ENCODE measurements at places on chromosomes 12 and 14. TPM values are rescaled to one million over a fixed set of nuclear protein-coding genes. Genes with fewer than 3 reads are reported as not detected.

ASB2 gene
- 7.4 TPM for total RNA-seq

DNA sequence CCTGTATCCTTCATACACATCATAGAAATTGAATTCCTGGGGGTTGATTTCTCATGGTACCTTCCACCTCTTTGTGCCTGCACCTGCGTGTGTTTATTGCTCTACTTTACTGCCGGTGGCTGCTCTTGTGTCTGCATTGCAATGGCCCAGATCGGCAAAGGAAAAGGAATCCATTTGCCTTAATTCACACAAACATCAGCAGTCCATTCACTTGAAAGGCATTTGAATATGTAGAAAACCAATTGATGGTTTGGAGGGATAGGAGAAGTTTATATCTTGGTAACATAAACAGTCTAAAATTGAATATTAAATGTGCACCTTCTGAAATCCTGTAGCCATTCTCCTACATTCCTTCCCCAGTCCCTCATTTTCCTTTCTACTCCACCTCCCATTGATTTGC lies 74.0 kb downstream of the SNAPC1 start:
- no peak for DNase-seq

- DNase-seq: no peak
Observed at GRCh38 chr12:12590961-12591360, 20.7 kb upstream of the CREBL2 start.

DNA sequence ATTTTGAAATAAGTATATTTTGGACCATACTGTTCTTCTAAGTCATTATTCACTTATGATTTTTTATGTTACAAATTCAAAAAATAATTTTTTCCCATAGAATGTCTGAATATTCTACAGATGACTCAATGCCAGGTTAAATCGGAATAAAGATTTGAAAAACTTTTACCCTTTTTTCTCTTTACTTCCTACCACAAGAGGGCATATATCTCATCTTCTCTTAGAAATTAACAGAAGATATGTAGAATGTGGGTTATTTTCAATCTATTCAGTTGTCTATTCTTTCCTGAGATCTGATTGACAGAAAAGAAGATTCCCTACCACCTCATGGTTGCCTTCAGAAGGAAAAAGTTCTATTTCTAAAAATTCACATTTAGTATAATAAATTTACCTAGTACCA lies 53.0 kb upstream of the KITLG start:
- DNase-seq: no peak

OTX2 gene
- not detected for total RNA-seq

GRCh38 chr12:39161465-39162085 lies 256.2 kb upstream of the CPNE8 start:
- no peak for DNase-seq

GRCh38 chr12:51217133-51217967 lies 512 bp downstream of the POU6F1 start:
- DNase-seq: no peak

All from kidney epithelial cell (primary cell).